ENCODE measurements at places on chromosomes 5 and 9.

GRCh38 chr5:75337366-75338021 lies 474 bp downstream of the HMGCR start:
- DNase-seq: peak; percentile 8

DNA sequence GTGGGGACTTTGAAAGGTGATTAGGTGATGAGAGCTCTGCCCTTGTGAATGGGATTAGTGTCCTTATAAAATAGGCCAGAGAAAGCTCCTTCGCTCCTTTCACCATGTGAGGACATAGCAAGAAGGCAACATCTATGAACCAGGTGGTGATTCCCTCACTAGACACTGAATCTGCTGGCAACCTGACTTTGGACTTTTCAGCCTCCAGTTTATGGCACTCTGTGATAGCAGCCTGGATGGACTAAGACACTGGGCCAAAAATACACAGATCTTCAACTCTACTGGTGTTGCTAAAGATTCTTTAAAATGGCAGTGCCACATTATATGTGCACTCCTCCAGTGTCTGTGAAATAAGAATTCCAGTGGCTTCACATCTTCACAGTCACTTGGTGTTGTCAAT lies 41.2 kb upstream of the COL15A1 start:
- DNase-seq: no peak

DNA sequence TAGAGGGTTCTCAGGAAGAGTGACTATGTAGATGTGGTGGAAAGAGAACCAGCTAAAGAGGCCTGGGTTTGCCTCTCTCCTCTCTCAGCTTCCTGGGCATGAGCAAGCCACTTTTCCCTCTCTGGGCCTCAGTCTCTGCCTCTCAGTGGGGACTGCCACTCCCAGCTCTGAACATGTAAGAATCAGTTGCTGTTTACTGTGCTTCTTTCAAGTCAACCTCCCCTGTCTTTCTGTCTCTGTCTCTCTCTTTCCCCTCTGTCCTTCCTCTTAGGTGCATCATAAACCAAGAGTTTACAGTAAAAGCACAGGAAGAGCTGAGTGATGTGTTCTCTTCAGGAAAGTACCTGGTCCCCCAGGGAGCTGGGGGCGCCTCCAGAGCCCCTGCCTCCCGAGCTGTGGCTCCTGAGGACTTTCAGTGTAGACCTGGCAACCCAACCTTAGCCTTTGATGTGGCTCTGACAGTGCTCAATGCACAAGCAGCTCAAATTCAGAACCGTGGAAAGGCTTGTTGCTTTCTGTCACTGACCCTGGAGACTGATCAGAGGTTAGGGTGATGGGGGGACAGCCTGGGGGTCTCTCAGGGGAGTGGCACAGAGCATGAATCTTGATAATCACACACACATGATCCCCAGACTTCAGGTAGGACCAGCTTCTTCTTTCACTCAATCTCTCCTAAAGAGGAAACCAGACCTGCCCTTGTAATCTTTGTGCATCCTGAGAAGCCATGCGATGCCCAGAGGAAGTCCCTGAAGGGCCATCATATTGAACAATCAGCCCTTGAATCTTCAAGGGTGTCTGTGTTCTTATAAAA lies 59.4 kb upstream of the TNFSF8 start:
- DNase-seq: no peak

GRCh38 chr9:22446589-22446949 lies at the start of gene DMRTA1:
Gene DMRTA1, plus strand, starts transcription at chr9:22446824. Its CDS starts 242 bp downstream, at chr9:22447066.
- no peak for DNase-seq

- DNase-seq: peak; percentile 73
These were observed 50.3 kb upstream of the PSD2 start for GRCh38 chr5:139745132-139745799.

DNA sequence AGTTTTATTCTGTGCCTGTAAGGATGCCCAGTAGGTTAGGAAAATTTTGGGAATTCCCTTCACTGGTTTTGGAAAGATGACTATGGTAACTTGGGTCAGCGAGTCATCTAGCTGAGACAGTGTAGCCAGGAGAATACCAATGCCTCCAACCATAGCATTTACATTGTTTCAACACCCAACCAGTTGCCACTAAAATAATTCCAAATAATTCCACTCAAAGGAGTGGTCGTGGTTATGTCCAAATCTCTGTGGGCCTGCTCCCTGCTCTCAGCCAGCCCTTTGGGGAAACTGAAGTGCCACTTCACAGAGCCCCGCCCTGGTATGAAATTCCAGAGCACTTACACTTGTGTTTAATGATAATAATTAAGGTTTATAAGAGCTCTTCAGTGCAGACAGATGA lies 310.5 kb downstream of the PLK2 start:
- DNase-seq: no peak

DNA sequence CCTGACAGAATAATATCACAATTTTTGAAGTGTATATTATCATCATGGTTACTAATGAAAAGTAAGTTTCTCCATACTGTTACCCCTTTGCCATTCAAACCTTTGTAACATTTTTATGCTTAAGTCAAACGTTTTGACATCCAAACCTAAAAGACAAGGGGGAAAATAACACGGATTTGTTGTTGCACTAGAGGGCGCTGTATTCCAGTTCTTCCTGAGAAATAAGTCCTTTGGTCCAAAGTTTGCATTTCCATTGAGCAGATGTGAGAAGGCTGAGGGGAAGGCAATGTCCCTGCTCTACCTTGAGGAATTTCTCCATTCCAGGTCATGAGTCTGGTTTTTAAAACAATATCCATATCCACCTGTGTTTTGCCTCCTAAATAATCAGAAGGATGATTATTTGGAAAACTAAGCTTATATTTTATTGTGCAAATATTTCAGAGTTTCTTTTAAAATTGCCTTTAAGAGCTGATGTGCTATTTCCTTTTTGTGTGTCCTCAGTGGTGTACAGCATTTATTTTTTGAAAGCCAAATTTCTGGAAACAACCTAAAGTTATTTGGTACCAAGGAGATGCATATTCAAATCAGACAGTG lies 9.7 kb downstream of the LECT2 start:
- DNase-seq: peak; percentile 15

DNA sequence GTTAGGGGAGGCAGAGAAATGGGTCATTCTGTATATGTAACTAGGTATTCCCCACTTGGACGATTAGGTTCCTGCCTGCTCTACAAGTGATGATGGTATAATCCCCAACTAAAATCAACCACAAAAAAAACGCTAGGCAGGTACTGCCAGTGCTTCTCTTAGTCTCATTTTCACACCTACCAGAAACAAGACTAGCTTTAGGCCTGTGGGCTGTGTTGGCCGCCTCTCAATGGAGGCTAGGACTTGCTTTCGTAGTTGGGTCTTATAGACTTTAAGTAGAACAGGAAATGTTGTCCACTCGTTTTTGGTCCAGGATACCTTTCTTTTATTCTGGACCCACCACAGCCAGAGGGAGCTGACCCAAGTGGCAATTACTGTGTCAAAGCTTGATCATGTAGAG lies 111.8 kb downstream of the UNC13B start:
- no peak for DNase-seq

DNA sequence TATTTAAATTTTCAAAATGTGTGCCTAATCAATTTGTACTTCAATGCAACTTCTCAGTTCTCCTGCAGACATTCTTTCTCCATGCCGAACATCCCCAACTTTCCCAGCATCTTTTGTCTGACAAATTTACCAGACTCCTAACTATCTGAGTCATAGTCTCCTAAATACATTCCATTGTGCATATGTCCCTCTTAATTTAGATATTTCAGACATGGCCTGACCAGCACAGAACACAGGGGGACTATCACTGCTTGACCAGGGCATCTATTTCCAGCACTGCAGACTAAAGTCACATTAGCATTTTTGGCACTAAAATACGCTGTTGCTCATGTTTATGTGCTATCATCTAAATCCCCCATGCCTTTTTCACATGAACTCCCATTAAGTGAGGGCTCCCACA lies 71.9 kb downstream of the ITGA1 start:
- no peak for DNase-seq

GRCh38 chr9:108095496-108095895 lies 605.9 kb upstream of the KLF4 start:
- DNase-seq: no peak

GRCh38 chr5:94776167-94776566 lies 157.7 kb downstream of the SLF1 start:
- no peak for DNase-seq

DNA sequence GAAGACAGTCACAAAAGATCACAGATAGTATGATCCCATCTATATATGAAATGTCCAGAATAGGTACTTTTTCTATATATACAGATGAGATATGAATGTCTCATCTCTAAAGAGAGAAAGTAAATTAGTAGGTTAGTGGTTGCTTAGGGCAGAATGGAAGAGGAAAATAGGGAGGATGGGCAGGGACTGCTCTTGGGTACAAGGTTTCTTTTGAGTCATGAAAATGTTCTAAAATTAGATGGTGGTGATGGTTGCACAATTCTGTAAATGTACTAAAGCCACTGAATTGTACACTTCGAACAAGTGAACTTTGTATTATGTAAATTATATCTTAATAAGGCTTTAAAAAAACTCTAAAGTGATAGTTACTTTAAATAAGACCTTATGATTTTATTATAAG lies 59.6 kb upstream of the GRAMD2B start:
- no peak for DNase-seq

- no peak for DNase-seq
These were observed 2.5 kb upstream of the RAD23B start for GRCh38 chr9:107280543-107280942.

- no peak for DNase-seq
These were observed 142.2 kb upstream of the GAS1 start for GRCh38 chr9:87089506-87089905.

DNA sequence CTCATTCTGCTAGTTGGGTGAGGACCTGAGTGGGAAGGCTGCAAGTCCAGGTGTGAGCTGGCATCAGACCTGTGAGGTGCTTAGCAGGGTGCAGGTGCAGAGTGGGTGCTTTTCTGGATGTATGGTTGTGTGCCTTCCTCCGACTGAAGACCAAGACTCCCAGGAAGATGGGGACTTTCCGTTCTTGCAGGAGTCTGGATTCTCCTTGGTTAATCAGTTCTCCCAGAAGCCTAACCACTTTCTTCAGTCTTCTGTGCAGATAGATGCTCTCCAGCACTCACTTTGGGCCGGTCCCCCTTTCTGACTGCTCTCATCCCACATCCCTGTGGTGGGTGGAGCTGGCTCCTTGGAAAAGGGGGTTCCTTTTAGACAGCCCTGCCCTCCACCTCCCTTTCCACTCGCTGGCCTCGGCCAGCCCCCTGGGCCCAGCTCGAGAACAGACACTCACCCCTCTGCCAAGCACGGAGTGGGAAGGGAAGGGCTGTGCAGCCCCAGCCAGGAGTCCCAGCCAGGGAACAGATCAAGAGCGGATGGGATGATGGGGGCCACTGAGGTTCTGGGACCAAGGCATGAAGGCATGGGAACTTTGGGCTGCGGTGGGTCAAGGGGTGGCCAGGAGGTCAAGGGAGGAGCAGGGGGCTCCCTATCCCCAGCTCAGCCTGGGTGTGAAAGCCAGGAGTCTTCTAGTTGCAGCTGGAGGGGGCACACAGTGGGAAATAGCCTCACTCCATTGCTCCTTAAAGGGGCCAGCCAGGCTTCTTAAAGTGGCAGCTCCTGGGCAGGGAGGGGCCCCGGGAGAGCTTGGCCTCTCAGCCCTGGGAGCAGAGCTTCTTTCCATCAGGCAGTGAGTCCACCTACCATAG lies 62.4 kb downstream of the FGF18 start:
- no peak for DNase-seq

DNA sequence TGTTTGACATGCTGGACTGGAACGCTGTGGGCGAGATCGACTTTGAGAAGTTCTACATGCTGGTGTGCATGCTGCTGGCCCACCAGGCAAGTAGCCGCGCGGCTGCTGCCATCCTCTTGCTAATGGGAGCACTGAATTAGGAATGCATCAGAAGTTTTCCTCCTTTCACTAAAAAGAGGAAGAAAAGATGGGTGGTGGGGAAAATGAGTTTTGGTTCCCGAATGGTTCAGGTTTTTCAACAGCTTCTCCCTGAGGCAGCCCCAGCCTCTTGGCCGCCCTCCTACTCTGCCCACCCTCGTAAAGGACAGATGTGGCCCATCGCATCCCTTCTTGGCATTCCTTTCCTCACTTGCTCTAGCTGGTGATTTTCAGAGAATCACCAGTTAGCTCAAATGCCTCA lies 5.5 kb downstream of the EFCAB9 start:
- DNase-seq: no peak

DNA sequence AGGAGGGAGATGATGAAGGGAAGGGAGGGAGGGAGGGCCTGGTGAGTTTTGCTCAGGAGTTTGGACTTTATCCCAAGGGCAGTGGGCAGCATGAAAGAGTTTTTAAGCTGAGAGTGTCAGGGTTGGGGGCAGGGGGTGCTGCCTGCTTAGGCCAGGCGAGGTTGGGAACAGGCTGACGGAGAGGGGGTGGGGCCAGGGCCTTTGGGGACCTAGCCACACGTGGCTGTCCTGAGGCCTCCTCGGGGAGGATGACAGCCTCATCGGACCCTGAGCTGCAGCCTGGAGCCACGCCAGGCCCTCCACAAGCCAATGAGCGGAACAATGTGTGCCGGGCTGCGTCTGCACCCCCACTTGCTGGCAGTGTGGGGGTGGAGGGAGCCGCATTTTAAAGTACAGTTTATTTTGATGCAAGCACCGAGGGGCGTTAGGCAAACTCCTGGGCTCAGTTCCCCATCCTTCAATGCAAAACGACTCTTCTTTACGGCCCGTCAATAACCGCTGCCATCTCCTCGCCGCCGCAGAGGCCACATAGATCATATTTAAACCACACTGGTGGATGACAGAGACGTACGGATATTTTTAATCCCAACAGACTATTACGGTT lies 5.3 kb upstream of the RXRA start:
- DNase-seq: no peak

DNA sequence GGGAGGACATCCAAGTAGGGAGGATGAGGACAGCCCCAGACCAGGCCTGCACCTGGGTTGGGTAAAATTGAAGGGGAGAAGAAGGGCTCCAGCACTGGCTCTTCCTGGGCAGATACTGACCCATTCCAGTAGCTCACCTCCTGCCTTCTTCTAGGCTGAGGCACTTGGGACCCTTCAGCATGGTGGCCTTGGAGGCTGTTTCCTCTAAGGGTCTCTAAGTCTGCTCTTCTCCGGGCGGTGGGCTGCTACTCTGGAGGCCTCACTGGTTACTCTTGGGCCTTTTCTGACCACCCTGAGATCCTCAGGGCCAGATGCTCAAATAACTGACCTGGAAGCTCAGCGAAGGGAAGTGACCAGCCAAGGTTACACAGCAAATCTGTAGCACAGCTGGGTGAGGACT lies 2.8 kb upstream of the TIFAB start:
- DNase-seq: no peak

- DNase-seq: no peak
These were observed 1.3 kb downstream of the ERBIN start for GRCh38 chr5:65927503-65928321.

- no peak for DNase-seq
These were observed 168.4 kb downstream of the TSSK1B start for GRCh38 chr5:113266227-113266912.

- no peak for DNase-seq
These were observed 3.5 kb upstream of the PDZD2 start for GRCh38 chr5:31635446-31635845.

GRCh38 chr9:78021697-78022096 lies 9.9 kb downstream of the GNAQ start:
- peak; percentile 74 for DNase-seq

All from K562 (cell line).